ENCODE measurements at places on chromosomes 1 and 21.

DNA sequence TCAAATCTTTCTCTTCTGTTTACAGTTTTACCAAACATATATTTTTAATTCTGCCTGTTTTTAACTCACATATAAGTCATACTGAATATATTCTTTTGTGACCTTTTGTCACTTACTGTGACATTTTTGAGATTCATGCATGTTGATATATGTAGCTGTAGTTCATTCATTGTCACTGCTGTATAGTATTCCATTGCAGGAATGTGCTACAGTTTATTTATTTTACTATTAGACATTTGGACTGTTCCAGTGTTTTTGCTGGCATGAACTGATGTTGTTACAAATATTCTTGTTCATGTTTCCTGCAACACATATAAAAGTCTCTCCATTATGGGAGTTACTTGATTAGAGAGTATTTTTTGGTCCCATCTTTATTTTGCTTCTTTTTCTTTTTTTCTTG lies 174.9 kb downstream of the DHRS3 start:
- no peaks in the 10 kb centered on the region for H3K36me3 ChIP-seq
- no peaks in the 10 kb centered on the region for H3K27me3 ChIP-seq
- H3K27ac ChIP-seq, result no peak overlapping the region
- no peak for DNase-seq
- peaks cover 5% of the 10 kb centered on the region for H3K4me1 ChIP-seq

DNA sequence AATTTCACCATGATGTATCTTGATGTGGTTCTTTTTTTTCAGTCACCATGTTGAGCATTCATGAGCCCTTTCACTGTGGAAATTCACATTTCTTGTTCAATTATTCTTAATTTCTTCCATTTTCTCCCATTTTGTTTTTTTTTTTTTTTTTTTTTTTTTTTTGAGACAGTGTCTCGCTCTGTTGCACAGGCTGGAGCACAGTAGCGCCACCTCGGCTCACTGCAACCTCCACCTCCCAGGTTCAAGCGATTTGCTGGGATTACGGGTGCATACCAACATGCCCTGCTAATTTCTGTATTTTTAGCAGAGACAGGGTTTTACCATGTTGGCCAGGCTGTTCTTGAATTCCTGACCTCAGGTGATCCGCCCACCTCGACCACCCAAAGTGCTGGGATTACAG lies 14.7 kb downstream of the ZNF644 start:
- no peak for DNase-seq
- no peak overlapping the region for H3K4me3 ChIP-seq
- no peaks in the 10 kb centered on the region for H3K27me3 ChIP-seq
- H3K27ac ChIP-seq, result no peak overlapping the region
- H3K4me1 ChIP-seq, result peaks cover 26% of the 10 kb centered on the region
- H3K36me3 ChIP-seq, result no peaks in the 10 kb centered on the region

GRCh38 chr1:25773441-25774125 lies 26.4 kb upstream of the SELENON start:
- no peak overlapping the region for H3K4me3 ChIP-seq
- H3K27me3 ChIP-seq, result no peaks in the 10 kb centered on the region
- no peak for DNase-seq
- peaks cover 24% of the 10 kb centered on the region for H3K4me1 ChIP-seq
- peaks cover 12% of the 10 kb centered on the region for H3K36me3 ChIP-seq

- H3K4me1 ChIP-seq, result no peaks in the 10 kb centered on the region
- no peak for DNase-seq
- no peaks in the 10 kb centered on the region for H3K27me3 ChIP-seq
- H3K27ac ChIP-seq, result no peak overlapping the region
These were observed 15.0 kb upstream of the SLC16A1 start for GRCh38 chr1:112971006-112971405.

- H3K27me3 ChIP-seq, result no peaks in the 10 kb centered on the region
- peaks cover 10% of the 10 kb centered on the region for H3K4me1 ChIP-seq
- DNase-seq, result no peak
- H3K4me3 ChIP-seq, result no peak overlapping the region
- peak overlapping the region; percentile 80 for H3K27ac ChIP-seq
These were observed 27.5 kb upstream of the SLC44A3 start for GRCh38 chr1:94792473-94793295.

DNA sequence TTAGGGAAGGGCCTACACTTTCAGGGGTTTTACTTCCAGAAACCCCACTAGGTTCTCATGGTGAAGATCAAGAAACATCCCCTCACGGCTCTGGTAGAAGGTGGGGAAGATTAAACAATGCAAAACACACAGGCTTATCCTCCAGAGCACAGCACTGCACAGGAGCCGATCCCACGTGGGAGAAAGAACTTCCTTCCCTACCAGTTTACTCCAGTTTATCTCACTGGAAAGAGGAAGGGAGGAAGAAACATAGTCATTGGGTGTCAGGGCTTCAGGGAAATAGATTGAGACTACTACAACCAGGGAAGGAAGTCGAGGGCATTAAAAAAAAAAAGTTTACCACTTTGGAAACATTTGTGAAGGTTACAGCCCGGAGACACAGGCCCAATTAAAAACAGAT lies 164.4 kb downstream of the NTPCR start:
- peaks cover 38% of the 10 kb centered on the region for H3K4me1 ChIP-seq
- no peaks in the 10 kb centered on the region for H3K36me3 ChIP-seq
- no peak for DNase-seq
- H3K27ac ChIP-seq, result peak overlapping the region; percentile 6
- H3K27me3 ChIP-seq, result no peaks in the 10 kb centered on the region

DNA sequence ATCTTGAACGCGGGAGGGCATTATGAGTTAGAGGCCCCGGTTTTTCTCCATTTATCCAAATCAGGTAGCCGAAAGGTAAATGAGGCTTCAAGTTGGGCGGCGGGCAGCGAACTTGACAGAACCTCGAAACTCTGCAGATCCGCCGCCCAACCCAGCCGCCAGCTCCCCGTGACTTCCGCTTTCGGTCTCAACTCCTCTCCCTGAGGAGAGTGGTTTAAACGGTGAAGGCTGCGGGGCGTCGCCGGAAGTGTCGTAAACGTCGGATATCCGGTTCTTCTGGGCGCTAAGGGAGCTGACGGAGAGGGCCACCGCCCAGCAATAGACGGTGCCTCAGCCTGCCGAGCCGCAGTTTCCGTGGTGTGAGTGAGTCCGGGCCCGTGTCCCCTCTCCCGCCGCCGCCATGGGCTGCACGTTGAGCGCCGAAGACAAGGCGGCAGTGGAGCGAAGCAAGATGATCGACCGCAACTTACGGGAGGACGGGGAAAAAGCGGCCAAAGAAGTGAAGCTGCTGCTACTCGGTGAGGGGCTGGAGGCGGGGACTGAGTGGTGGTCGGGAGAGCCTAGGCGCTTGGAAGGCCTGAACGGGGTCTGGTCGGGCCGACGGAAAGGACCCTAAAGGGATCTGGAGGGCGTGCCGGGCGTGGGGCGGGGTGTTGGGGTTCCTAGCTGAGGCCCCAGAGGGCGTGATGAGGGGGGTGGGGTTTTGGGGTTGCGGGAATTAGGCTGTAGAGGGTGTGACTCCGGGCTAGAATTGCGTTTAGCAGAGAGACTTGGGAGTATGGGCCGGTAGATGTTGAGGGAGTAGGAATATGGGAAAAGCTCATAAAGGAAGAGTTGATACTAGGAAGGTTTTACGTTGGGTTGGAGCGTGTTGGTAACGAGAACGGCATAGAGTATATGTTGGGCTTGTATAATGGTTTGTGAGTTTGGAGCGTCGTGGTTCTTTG lies at the start of gene GNAI3:
GNAI3 (plus strand) TSS at position 295 of the 947 bp plus-strand sequence; CDS start at position 401, 106 bp downstream.
- peak; percentile 97 for DNase-seq
- peak within 1 kb of the TSS; percentile 89 for H3K27ac ChIP-seq
- H3K36me3 ChIP-seq, result no peaks in the 10 kb centered on the region
- no peaks in the 10 kb centered on the region for H3K27me3 ChIP-seq
- peaks cover 18% of the 10 kb centered on the region for H3K4me1 ChIP-seq

DNA sequence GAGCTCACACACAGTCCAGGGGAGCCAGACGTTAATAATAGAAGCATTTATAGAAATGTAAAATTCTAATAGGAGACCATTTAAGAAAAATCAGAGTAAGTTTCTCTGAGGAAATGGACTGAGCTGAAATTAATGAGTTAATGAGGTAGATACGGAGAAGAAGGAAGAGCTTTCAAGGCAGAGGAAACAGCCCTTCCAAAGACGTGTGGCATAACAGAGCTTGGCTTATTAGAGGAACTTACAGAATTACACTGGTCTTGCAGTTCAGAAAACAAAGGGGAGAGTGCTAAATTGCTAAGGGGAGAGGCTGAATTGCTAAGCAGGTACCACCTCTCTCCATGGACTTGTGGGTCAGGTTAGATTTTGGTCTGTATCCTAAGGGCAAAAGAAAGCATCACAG lies 8.2 kb upstream of the PIGK start:
- H3K36me3 ChIP-seq, result no peaks in the 10 kb centered on the region
- no peak overlapping the region for H3K27ac ChIP-seq
- no peak overlapping the region for H3K4me3 ChIP-seq
- no peaks in the 10 kb centered on the region for H3K27me3 ChIP-seq
- no peak for DNase-seq

DNA sequence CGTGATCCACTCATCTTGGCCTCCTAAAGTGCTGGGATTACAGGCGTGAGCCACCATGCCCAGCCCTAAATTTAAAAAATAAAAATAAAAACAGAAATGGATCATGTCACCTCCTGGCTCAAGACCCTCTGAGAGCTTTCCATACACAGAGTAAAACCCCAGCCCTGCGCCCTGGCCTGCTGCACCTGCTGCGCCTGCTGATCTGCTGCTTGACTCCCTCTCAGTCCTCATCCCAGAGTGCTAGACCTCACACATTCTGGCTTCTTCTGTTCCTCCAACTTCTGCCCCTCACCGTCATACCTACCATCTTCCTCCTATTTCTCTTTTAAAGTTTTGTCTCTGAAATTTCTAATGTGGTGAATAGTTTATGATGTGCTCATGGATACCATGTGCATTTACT lies 42.7 kb upstream of the DIPK1A start:
- H3K4me1 ChIP-seq, result peaks cover 7% of the 10 kb centered on the region
- DNase-seq, result no peak
- H3K36me3 ChIP-seq, result no peaks in the 10 kb centered on the region
- no peak overlapping the region for H3K27ac ChIP-seq
- no peaks in the 10 kb centered on the region for H3K27me3 ChIP-seq
- no peak overlapping the region for H3K4me3 ChIP-seq

GRCh38 chr1:25645637-25646400 lies 29.2 kb downstream of the MAN1C1 start:
- no peak overlapping the region for H3K4me3 ChIP-seq
- peaks cover 40% of the 10 kb centered on the region for H3K4me1 ChIP-seq
- no peaks in the 10 kb centered on the region for H3K36me3 ChIP-seq
- H3K27me3 ChIP-seq, result no peaks in the 10 kb centered on the region

GRCh38 chr1:160097151-160097910 lies 1.1 kb downstream of the IGSF8 start:
- peak overlapping the region; percentile 83 for H3K27ac ChIP-seq
- peaks cover 12% of the 10 kb centered on the region for H3K36me3 ChIP-seq
- peaks cover 43% of the 10 kb centered on the region for H3K4me1 ChIP-seq
- H3K27me3 ChIP-seq, result no peaks in the 10 kb centered on the region
- no peak for DNase-seq
- H3K4me3 ChIP-seq, result peak overlapping the region; percentile 87

DNA sequence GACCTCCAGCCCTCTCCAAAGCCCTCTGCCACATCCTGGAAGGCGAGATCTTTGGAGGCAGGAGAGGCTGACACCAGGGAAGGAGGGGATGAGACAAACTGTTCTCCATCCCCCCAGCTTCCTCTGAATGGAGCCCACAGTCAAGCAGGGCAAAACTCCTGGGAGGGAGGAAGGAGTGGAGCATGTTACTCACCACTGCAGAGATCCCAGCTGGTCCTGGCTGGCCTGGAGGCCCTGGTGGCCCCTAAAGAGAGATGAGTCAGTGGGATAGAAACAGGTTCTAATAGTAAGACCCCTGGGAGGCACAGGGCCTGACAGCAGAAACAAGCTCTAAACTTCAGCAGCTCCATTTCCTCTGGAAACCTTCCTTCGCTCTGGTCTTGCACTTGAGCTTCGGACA lies 14.0 kb upstream of the PEF1 start:
- no peaks in the 10 kb centered on the region for H3K36me3 ChIP-seq
- H3K4me1 ChIP-seq, result no peaks in the 10 kb centered on the region
- no peak overlapping the region for H3K4me3 ChIP-seq

DNA sequence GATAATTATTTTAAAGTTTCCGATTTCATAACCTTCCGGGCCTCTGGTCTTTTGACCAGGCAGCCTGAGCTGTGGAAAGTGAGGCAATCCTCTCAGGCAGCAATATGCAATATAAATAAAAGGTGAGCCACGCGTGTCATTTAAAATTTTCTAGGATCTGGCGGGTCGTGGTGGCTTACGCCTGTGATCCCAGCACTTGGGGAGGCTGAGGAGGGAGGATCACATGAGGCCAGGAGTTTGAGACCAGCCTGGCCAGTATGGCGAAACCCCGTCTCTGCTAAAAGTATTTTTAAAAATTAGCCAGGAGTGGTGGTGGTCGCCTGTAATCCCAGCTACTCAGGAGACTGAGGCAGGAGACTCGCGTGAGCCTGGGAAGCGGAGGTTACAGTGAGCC lies 546 bp upstream of the ZNF695 start:
- H3K4me1 ChIP-seq, result no peaks in the 10 kb centered on the region
- H3K27ac ChIP-seq, result no peak overlapping the region
- H3K36me3 ChIP-seq, result no peaks in the 10 kb centered on the region
- H3K27me3 ChIP-seq, result no peaks in the 10 kb centered on the region

GRCh38 chr1:167297222-167298214 lies 76.8 kb downstream of the POU2F1 start:
- no peak for DNase-seq
- peaks cover 15% of the 10 kb centered on the region for H3K4me1 ChIP-seq
- H3K36me3 ChIP-seq, result no peaks in the 10 kb centered on the region
- H3K27me3 ChIP-seq, result no peaks in the 10 kb centered on the region

GRCh38 chr1:230507236-230507635 lies 81.1 kb upstream of the PGBD5 start:
- H3K27me3 ChIP-seq, result no peaks in the 10 kb centered on the region
- H3K4me3 ChIP-seq, result no peak overlapping the region
- no peak for DNase-seq
- no peaks in the 10 kb centered on the region for H3K36me3 ChIP-seq

DNA sequence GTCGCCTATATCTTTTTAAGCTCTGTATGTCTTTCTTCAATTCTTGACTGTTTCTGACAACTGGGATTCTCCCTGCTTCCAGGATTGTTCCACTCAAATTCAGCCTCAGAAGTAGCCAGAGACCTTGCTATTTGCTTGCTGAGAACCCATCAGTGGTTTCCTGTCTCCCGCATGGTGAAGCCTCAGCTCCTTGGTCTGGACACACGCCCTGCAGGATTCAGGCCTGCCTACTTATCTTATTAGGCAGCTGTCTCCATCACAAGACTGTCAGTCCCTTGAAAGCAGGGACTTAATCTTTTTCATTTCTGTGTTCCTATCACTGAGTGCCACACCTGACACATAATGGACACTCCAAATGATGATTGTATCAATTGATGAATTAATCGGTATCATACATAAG lies 175.3 kb downstream of the PLPP3 start:
- no peak for DNase-seq
- no peak overlapping the region for H3K27ac ChIP-seq
- no peaks in the 10 kb centered on the region for H3K36me3 ChIP-seq
- peaks cover 13% of the 10 kb centered on the region for H3K4me1 ChIP-seq

- H3K4me3 ChIP-seq, result no peak overlapping the region
- H3K36me3 ChIP-seq, result no peaks in the 10 kb centered on the region
- no peak overlapping the region for H3K27ac ChIP-seq
- H3K27me3 ChIP-seq, result no peaks in the 10 kb centered on the region
- no peak for DNase-seq
These were observed 260.2 kb downstream of the HHAT start for GRCh38 chr1:210588946-210589345.

GRCh38 chr1:210620867-210621488 lies 292.3 kb downstream of the HHAT start:
- DNase-seq, result no peak
- peaks cover 9% of the 10 kb centered on the region for H3K4me1 ChIP-seq
- H3K27me3 ChIP-seq, result no peaks in the 10 kb centered on the region
- H3K27ac ChIP-seq, result no peak overlapping the region
- H3K4me3 ChIP-seq, result no peak overlapping the region
